NCI-H1048 (cell line): ENCODE measurements at places on chromosomes 7 and 10.

DNA sequence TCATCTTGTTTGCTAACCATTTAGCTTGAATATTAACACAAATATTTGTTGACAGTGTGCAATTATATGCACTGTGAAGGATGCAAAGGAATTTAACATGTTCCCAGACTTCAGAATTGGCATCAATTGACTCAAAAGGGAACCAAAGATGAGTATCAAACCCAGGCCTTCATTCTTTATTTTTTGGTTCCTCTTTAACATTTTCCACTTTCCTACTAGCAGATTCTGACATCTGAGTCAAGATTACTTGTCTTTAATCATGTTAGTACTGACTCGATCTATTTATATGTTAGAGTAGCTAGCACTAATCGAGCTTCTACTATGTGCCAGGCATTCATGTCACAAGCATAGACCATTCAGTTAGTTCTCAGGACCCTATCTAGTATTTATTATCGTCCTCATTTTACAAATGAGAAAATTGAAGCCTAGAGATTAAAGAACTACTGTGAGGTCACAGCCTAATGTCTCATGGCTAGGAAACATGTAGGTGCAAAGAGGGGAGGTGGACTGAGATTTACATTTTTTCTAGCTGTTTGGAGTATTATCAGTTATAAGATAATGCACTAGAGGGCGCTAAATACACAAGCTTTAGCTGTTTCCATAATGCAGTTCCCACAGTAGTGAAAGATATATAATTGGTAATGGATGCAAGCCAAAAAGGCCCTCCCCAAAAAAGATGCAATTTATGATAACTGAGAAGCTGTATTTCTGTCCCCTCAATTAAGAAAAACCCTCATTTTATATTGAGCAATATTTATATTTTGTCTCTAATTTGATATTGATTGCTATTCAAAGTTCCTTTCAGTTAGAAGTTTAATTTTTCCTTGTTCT, 32.9 kb upstream of the KMT2E start:
- DNase-seq = peak; percentile 30

DNA sequence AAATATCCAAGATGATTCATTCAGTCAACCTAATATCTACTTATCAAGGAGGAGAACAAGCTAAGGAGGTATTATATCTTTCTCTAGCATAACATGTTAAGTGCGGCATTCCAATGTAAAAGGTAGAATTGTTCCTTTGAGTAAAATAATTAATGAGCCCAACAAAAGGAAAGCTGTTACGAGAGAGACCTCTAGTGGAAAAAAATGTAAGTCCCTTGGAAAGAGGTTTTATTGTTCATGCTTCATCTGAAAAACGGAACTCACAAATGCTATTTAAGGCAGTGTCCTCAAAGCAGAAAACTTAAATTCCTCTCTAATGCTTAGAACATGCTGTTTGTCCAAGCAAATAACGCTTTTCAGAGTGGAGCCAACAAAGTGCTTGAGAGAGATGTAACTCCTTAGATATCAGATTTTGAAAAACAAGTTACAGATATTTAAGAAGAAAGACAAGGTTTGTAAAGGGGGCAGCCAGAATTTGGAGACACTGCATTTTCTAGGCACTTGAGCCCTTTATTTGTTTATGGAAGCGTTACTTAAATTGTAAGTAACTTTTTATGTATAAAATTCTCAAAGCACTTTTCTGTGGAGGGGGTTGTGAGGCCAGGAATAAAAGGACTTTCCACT, 119.9 kb downstream of the TFEC start:
- DNase-seq = no peak

- no peak for DNase-seq
Observed at GRCh38 chr10:43407148-43407575, 1.8 kb downstream of the HNRNPF start.

DNA sequence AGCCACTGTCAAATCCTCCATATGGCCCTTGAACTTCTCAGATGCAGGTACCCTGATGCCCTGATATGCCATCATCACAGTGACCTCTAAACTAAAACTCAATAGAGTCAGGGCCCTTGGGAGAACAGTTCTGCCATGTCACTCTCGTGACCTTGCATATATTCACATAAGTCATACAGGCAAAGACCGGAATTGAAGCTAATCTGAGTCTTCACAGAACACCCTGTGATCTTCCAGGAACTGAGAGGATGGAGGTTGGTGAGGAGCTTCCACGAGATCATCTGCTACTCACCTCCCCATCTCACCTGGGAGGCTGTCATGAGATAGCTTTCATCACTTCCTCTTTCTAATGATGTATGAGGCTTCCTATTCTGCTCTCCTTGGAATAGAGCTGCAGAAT, 228.7 kb upstream of the CCDC6 start:
- DNase-seq = no peak

DNA sequence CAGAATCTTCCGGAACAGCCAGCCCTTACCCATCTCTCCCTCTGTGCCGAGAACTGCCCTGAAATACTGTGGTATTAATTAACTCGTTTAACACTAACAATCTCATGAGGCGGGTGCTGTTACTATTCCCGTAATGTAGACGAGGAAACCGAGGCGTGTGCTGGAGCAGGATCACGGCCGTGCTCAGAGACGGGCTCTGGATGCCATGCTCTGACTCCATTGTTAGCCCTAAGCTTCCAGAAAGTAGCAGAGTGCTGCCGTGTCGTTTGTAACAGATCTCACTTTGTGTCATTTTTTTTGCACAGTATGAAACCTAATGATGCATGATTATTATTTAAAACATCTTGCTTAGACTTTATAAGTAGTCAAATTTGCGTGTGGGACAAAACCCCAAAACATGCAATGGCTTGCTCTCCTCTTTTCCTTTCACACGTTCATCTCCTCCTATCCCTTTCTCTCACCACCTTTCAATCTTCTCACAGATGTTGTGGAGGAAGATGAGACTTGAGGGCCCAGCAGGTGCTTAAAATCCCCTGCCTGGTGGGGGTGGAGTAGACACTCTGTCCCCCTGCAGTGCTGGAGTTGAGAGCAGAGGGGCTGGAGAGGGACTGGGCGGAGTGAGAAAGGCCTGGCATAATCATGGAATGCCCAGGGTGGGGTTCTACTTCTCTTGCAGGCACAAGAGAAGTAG, 482 bp upstream of the ACTR3C start:
- no peak for DNase-seq

DNA sequence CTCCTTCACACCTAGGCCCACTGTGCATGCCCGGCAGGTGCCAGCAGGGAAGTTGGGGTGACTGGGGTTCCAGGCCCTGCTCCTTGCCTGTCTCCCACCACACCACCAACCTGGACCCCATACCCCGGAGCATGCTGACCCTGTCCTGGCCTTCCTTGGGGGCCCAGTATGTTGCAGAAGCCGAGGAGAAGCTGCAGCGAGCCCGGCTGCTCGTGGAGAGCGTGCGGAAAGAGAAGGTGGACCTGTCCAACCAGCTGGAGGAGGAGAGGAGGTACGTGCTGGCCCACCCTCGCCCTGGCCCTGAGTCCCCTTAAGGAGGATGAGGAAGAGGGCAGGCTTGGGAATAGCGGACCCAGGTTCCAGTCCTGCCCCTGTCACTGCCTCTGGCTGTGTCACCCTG, 70.8 kb downstream of the CLIP2 start:
- no peak for DNase-seq

GRCh38 chr10:25023278-25023677, 6.9 kb downstream of the THNSL1 start:
- DNase-seq = no peak

DNA sequence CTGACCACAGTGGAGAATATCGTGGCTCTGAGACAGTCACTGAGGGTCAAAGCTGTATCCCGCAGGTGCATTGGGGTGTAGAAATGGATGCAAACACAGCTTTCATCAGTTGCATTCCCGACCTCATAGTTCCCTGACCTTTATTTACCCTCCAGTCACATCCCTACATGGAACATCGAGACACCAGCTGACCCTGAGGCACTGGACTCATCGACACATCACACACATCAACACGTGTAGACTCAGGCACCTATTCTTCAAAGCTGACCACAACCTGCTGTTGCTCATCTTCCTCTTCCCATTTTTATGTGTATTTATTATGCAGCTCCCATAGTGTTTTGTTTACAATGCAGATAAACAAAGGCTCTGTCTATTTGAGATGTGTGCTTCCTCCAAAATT, 396.9 kb upstream of the NRP1 start:
- DNase-seq = no peak

- no peak for DNase-seq
Observed at GRCh38 chr7:111953611-111954010, 252.6 kb downstream of the DOCK4 start.

DNA sequence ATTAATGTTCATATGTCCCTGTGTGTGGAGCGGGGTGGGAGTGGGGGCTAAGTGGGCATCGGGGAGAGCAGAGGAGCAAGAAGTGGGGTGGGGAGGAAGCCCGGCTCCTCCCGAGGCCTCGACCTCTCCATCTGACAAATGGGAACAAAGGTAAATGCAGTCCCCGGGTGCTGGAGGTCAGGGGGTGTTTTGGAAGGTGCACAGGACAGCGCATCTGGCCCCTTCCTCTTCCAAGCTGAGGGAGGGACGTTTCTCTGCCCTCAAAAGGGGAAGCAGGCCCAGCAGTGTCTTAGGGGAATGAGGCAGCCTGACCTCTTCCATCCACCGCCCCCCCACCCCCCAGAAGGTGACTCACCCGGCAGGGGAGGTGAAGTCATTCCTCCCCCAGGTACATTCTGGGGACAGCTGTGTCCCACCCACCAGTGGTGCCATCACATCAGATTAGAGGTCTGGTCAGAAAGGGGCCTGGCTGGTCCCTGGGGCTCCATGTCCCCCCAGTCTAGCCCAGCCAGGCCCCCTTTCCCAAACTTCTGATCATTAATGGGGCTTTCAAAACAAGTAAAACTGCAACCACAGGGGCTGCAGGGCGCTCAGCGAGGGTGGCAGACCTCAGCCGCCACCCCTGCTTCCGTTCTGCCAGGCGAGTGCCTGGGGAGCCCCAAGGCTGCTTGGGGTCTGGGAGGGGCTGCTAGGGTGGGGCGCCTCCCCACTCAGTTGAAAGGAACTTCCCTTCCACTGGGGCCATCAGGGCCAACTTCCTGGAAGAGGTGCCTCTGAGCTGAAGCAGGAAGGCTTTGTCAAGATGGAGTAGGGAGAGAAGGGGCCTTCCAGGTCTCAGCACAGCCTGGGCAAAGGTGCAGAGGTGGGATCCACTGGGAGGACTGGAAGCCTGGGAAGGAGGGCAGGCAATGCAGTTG, 10.8 kb downstream of the LFNG start:
- DNase-seq = no peak

GRCh38 chr7:110358028-110358427, 732.9 kb upstream of the LRRN3 start:
- no peak for DNase-seq
